ENCODE measurements at places on chromosomes 5 and 9.

- DNase-seq: no peak
Measured at GRCh38 chr5:16757146-16757545, 140.3 kb upstream of the RETREG1 start.

- no peak for DNase-seq
Measured at GRCh38 chr9:116757030-116757429, 69.9 kb downstream of the TRIM32 start.

- DNase-seq: no peak
Measured at GRCh38 chr5:175393897-175394296, 50.1 kb downstream of the DRD1 start.

DNA sequence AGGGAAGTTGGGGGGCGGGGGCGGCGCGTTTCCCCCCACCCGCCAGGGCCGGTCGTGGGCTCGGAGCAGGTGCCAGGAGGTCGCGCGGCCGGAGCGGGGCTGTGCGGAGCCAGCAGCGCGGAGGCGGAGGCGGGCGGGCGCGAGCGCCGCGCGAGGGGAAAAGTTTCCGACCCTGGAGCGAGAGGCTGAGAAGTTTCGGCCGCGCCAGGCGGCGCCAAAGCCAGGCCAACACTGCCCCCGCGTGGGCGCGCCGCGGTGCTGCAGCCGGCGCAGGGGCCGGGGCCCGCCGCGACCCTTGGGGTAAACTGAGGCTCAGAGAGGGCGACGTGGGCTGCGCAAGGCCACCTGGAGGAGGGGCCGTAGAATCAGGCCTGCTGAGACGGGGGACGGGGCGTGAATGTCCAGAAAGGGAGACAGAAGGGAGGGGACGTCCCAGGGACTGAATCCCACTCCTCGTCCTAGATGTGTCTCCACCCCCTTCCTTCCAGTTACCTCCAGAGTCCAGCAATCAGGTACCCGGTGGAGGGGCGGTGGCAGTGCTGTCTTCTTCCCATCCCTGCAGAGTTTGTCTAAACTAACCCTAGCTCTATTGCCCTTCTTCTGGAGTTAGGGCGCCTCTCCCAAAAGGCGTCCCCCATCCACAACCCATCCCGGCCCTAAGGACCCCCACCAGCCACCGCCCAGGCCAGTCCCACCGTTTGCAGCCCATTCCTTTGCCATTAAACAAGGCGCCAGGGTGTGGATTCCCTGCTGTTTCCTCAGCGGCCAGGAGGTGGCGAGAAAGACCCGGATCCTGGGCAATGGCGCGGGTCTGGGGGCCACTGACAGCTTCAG, 10.2 kb downstream of the C9orf50 start:
- DNase-seq: peak; percentile 73

DNA sequence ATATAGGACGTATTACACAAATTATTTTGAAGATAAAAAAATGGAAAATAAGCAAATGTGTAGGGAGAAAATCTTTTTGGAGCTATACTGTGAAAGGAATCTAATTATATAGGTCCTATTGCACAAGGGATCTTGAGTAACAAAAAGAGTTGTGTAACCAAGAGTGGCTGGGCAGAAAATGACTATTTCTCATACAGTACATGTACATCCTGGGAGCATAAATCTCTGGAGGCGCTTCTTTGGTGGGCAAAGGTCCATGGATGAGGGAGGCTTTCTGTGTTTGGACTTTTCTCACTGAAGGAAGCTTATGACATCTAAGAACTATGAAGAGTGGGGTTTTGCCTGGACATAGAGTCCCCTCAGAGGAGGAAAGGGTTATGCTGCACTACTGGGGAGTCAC, 29.8 kb downstream of the ANKS6 start:
- no peak for DNase-seq

GRCh38 chr5:88393716-88394535, 125.3 kb upstream of the TMEM161B start:
- no peak for DNase-seq

All from stimulated activated CD4-positive, alpha-beta T cell treated with anti-CD3 and anti-CD28 coated beads, Interleukin-4, amount 100 ng/mL, for 1 hour (primary cell).